ENCODE measurements at places on chromosomes 2 and 18. TPM values are rescaled to one million over a fixed set of nuclear protein-coding genes. Genes with fewer than 3 reads are reported as not detected.

Gene EVX2
- not detected for total RNA-seq

Gene PDE6D
- 18.3 TPM for total RNA-seq

Gene SYT4
- total RNA-seq: not detected

Gene GATA6
- 0.69 TPM for total RNA-seq

Gene FBXO36
- 0.13 TPM for total RNA-seq

Gene DNAH7
- 0.32 TPM for total RNA-seq
